ENCODE measurements at places on chromosomes 2 and 18.

DNA sequence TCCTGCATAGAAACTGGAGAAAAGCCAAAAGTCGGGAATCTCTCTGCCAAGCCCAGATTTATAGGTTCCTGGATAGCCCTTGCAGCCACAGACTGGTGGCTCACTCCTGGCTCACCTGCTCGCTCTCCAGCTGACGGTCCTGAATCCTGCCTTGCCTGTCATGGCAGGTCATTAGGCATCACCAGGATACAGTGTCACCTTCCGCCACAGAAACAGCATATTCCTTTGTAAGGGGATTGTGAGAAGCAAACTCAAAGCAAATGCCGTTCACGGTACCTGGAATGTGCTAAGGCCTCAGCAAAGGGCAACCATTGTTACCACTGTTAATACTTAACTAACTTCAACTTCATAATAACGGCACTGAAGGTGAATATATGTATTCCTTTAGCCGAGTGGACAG lies 57.1 kb upstream of the GPR45 start:
- no peak for DNase-seq

DNA sequence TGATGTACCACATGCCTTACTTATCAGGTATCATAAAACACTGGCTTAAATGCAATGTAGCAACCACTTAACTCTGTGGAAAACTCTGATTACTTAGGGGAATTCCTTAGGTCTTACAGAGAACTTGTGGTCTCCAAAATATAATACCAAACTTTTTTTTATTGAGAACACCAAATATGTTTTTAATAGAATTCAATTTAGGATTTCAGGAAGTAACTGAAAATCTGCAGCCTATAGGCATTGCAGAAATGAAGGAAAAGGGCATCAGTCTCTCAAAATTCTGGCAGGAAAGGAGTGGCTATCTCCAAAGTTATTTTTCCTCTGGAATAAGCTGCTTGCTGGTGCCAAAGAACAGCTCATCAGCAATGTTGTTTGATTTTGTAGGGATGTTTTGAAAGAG lies 105.3 kb upstream of the UGP2 start:
- no peak for DNase-seq

DNA sequence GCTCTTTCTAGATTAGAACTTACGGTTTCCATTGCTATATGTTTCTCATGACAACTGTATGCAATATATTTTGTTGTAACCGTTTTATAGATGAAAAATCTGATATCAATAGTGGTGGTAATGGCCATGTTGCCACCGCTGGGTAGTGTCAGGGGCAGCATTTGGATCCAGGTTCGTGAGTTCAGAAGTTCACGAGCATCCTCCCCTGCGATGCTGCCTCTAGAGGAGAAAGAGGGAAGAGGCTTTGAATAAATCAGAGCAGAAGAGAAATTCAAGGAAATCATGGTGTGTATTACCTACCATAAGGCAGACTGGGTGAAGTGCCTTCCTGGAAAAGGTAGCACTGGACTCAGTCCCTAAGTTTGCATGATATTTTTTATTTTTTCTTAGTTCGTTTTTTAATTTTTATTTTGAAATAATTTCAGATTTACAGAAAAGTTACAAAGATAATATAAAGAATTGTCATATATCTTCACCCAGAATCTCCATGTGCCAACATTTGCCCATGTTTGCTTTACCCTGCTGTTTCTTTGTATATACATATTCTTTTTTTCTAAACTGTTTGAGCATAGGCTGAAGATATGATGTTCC lies 3.3 kb upstream of the ZBTB7C start:
- no peak for DNase-seq

DNA sequence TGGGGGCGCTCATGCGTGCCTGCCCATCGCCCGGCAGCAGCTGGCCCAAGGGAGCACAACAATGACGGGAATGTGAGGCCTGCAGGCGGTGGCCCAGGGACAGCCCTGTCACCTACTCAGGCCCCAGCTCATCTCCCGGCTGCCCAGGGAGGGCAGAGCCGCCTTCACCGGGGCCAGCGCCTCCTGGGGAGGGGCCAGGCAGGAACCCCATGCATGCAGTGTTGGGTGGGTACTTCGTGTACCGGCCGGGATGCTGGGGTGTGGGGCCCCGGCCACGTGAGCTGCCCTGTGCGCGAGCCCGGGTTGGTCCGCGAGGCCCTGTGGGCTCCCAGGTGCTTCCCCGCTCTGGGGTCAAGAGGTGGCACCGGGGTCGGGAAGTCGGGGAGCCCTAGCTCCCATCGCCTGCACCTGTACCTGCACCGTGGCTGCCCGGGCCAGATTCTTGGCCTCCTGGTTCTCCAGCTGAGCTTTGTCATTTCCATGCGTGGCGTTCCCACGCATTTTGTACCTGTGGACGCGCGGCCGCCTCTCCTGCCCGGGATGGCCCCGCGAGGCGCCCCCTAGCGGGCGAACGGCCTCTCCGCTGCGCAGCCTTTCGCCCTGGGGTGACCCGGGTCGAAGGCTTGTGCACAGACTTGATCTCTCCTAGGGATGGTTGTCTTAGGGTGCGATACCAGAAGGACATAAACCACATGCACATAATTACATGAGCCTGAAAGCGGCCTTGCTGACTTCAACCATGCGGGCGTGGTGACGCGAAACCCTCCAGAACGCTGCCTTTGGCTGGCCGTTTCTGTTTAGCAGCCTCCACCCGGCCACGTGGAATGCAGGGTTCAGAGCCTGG lies 950 bp downstream of the KLHL30 start:
- DNase-seq, result no peak

- no peak for DNase-seq
Measured at GRCh38 chr2:27096748-27097297, 10.3 kb downstream of the KHK start.

GRCh38 chr2:160043265-160043664 lies 19.1 kb downstream of the PLA2R1 start:
- no peak for DNase-seq

GRCh38 chr18:24023185-24023814 lies 8.7 kb downstream of the TTC39C start:
- no peak for DNase-seq

DNA sequence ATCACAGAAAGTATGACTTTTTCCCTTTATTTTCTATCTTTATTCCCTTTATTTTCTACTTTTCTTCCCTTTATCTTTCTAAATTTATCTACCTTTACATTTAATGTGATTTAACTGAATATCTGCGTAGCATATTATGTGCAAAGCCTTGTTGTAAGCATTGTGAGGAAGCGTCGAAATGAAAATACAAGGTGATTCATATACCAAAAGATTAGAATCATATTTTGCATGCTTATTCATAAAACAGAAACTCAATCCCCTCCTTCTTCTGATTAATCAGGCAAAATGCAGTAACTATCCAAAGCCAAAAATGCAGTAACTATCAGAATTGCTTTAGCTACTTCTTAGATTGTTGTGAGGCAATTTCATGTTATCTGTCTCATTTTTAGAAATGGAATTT lies 393.0 kb downstream of the CDH19 start:
- DNase-seq, result no peak

GRCh38 chr18:49691177-49691608 lies 122.1 kb downstream of the ACAA2 start:
- no peak for DNase-seq

DNA sequence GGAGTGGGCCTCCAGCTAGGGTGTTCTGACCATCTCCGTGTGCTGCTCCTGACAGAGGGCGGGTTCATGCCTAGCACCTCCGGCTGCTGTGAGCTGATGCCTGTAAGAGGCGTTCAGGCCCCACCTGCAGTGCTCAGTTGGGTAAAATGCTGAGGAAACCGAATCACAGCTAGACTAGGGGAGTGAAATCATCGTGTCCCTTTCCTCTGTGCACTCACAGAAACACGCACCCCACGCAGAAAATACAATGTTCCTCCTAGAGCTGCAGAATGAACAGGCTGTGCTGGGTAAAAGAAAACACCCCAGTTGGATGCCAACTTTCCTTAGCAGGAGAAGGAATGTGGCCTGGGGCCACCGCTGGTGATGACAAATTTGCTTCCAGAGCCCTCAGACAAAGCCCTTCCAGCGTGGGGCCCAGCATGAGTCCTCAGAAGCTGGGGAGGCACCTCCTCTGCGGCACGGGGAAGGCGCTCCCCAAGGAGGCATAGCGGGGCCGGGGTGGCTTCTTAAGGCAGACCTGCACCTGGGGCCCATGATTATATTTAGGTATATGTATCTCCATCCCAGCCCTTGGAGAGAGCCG lies 16.3 kb upstream of the ARHGEF4 start:
- no peak for DNase-seq

- DNase-seq, result no peak
Measured at GRCh38 chr2:167626301-167626700, 621.1 kb downstream of the STK39 start.

GRCh38 chr18:68848242-68848641 lies 50.4 kb downstream of the CCDC102B start:
- DNase-seq, result no peak

GRCh38 chr2:196750977-196751631 lies 48.4 kb downstream of the GTF3C3 start:
- DNase-seq, result peak; percentile 21

DNA sequence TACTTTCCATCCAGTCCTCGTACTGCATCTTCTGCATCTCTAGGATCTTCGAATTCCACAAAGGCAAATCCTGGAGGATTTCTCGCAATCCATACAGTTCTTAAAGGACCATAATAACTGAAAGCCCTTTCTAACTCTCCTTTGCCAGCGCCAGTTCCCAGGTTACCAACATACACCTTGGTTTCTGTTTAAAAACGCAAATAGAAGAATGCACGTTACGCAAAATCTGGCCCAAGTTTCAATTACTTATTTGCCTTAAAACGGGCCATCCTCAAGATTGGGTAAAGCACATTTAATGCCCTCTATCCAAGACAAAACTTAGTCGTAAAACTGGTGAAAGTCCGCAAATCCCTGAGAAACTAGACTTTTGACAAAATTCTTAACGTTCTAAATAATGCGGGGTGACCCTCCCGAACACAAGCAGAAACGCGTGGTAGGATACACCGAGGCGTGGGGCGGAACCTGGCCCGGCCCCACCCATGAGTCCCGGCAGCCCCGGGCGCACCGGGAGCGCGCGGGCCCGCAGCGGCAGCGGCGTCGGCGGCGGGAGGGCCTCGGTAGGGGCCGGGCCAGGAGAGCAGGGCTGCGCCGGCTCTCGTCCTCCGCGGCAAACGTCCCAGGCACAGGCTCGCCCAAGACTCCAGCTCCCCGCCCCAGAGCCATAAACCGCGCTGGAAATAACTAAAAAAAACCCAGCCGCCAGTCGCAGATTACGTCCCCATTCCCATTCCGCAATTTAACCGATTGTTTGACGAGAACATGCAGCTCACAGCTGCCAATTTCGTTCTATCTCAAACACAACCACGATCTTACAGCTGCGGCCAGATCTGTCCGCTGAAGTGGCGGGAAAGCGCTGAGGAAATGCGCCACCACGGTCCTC lies 910 bp downstream of the SRSF7 start:
- DNase-seq, result peak; percentile 27

DNA sequence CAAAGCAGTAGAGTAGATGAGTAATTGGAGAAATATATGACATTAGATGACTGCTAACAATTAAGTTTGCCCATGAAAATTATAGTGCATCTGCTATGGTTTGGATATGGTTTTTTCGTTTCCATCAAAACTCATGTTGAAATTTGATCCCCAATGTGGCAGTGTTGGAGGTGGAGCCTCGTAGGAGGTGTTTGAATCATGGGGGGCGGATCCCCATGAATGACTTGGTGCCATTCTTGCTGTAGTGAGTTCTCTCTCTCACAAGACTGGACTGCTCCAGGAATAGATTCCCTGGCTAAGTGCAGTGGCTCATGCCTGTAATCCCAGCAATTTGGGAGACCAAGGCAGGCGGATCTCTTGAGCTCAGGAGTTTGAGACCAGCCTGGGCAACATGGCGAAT lies 9.7 kb upstream of the CUL3 start:
- DNase-seq, result no peak

- DNase-seq, result no peak
Measured at GRCh38 chr2:237422309-237422708, 8.3 kb upstream of the COL6A3 start.

GRCh38 chr18:59420244-59420643 lies 61.2 kb upstream of the LMAN1 start:
- DNase-seq, result no peak

DNA sequence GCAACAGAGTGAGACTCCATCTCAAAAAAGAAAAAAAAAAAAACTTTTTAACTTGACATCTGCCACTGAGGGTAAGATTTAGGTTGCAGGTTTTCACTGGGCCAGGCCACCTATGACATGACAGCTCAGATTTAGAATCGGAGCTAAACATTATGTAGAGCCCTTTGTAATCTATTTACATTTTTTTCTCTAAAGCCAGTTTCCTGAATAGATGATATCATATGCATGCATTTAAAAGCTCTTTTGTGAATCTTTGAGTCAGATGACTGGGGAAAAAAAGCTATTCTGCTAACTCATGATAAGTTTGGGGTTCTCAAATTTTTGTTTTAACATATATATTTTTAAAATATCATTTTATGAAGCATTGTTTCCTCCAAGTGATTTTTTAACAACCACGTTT lies 21.3 kb downstream of the PRKAG3 start:
- DNase-seq, result no peak

DNA sequence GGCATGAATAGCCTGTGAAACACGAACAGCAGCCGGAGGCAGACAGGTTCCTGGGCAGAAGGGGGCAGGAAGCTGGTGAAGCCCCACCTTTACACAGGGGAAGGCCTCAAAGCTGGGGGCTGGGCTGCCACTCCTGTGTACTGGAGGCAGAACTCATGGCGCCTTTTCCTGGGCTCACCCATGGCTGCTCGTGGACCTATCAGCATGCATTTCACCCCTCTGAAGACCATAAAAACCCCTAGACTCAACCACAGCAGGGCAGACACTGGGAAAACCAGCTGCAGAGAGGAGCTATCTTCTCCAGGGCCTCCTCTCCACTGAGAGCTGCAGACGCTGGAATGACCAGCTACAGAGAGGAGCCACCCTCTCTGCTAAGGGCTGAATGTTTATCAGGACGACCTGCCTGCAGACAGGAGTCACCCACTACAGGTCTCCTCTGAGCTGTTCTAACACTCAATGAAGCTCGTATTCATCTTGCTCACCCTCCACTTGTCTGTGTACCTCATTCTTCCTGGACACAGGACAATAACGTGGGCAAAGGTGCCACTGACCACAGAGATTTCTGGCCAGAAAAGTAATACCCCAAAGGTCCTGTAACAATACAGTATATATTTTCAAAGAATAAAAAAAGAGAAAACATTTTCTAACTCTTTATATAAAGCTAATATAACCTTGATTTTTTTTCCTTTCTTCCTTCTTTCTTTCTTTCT lies 18.9 kb upstream of the CCDC88A start:
- DNase-seq, result no peak

DNA sequence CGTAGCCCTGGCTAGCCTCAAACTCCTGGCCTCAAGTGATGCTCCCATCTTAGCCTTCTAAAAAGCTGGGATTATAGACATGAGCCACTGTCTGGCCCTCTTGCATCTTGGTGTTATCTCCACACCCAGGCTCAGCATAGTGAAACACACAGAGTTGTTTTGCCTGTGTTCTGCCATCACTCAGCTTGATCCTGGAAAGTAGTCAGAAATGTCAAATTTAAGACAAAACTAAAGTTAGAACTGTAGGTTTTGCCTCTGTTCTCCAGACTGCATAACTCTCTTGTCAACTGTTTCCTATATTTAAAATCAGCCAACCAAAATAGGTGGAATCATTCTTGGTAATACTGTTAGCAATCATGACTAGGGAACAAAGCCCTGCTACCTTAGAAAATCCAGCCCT lies 72.1 kb upstream of the GULP1 start:
- DNase-seq, result no peak
